ENCODE measurements at places on chromosomes 3 and 15. TPM values are rescaled to one million over a fixed set of nuclear protein-coding genes. Genes with fewer than 3 reads are reported as not detected.

DNA sequence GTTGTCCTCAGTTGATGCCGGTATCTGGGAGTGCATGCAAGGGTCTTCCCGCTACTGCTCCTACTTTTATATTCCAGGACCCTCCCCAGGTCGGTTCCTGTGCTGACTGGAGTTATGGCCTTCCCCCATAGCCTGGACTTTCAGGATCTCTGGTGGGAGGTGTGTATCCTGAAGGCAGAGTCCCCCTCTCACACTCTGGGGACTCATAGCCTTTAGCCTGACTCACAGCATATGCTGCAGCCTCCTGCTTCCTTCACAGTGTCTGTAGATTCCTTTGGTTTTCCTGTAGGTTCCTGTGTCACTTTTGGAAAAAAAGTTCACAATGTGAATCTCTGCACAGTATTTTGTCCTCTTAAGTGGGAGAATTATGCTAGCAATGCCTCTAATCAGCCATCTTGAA is 180.6 kb upstream of the RBMS3 start:
- H3K36me3 ChIP-seq = no peaks in the 10 kb centered on the region
- H3K4me1 ChIP-seq = no peaks in the 10 kb centered on the region
- H3K27me3 ChIP-seq = no peaks in the 10 kb centered on the region
- DNase-seq = no peak
- no peak overlapping the region for H3K4me3 ChIP-seq

DNA sequence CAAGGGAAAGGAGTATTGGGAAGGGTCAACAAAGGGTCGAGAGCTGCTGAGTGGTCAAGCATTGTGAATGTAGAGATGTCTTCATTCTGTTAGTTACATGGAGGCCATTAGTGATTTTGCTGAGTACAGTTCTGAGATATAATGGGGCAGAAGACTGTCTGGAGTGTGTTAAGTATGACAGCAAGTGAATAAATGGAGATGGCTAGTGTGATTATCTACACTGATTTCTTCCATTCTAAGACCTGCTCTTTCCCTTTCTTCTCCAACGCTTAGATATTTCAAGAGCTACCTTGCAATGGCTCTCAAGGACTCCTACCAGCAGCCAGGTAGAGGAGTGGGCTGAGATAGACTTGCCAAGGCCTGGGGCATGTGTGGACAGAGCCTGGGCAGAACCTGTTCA is 216.5 kb downstream of the MFSD1 start:
- no peaks in the 10 kb centered on the region for H3K36me3 ChIP-seq
- H3K4me3 ChIP-seq = no peak overlapping the region
- H3K27me3 ChIP-seq = no peaks in the 10 kb centered on the region
- DNase-seq = no peak
- H3K4me1 ChIP-seq = no peaks in the 10 kb centered on the region
- H3K27ac ChIP-seq = no peak overlapping the region

- no peak for DNase-seq
- no peak overlapping the region for H3K27ac ChIP-seq
- H3K36me3 ChIP-seq = no peaks in the 10 kb centered on the region
- no peaks in the 10 kb centered on the region for H3K27me3 ChIP-seq
- no peak overlapping the region for H3K4me3 ChIP-seq
- H3K4me1 ChIP-seq = no peaks in the 10 kb centered on the region
Measured at GRCh38 chr3:40925231-40925630, 274.1 kb upstream of the CTNNB1 start.

DNA sequence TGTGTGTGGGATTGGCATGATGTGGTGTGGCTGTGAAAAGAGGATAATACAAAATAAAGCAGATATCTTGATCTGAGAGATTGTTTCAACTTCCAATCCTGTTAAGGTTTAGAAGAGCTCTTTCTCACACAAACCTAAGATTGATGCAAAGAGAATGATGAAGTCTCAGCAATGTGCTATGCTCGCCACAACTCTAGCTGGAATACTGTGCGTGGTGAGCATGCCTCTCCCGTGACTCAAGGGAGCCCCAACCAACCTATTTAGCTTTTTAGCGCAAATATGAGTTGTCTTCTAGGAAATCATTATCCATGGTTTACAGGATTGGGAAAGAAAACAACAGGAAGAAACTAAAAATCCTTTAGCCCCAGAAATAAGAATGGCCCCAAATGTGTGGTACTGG is 28.5 kb downstream of the BTLA start:
- peaks cover 5% of the 10 kb centered on the region for H3K4me1 ChIP-seq
- H3K4me3 ChIP-seq = no peak overlapping the region
- no peaks in the 10 kb centered on the region for H3K27me3 ChIP-seq
- no peak overlapping the region for H3K27ac ChIP-seq
- DNase-seq = no peak

Gene ABI3BP
- 7.8 TPM for polyA plus RNA-seq

DNA sequence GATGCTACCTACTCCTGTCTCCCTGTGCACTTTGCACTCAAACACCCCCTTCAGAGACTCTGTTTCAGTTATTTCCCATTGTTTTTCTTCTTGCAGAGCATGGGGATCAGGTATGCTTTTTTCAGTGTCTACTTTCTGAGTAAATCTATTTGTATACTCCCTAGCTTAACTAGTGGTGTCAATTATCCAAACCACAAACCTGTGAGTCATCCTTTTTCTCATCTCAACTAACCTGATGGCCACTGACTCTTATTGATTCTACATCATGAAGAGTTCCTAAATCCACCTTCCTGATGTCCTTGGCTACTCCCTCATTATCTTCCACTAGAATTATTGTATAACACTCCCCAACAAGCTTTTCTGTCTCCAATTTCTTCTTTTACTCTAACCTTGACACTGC is 68.0 kb downstream of the DIPK2A start:
- H3K27me3 ChIP-seq = no peaks in the 10 kb centered on the region
- H3K4me1 ChIP-seq = no peaks in the 10 kb centered on the region
- no peaks in the 10 kb centered on the region for H3K36me3 ChIP-seq
- H3K4me3 ChIP-seq = no peak overlapping the region
- no peak overlapping the region for H3K27ac ChIP-seq

GRCh38 chr15:98827217-98827616 is 178.9 kb downstream of the IGF1R start:
- H3K27me3 ChIP-seq = no peaks in the 10 kb centered on the region
- no peak overlapping the region for H3K27ac ChIP-seq
- DNase-seq = no peak
- peaks cover 11% of the 10 kb centered on the region for H3K4me1 ChIP-seq
- no peaks in the 10 kb centered on the region for H3K36me3 ChIP-seq

- no peak overlapping the region for H3K4me3 ChIP-seq
- H3K36me3 ChIP-seq = no peaks in the 10 kb centered on the region
- no peaks in the 10 kb centered on the region for H3K27me3 ChIP-seq
- H3K4me1 ChIP-seq = no peaks in the 10 kb centered on the region
- DNase-seq = no peak
- H3K27ac ChIP-seq = no peak overlapping the region
Measured at GRCh38 chr3:46609212-46609721, 3.1 kb upstream of the FAM240A start.

- no peaks in the 10 kb centered on the region for H3K36me3 ChIP-seq
- H3K27ac ChIP-seq = no peak overlapping the region
- H3K27me3 ChIP-seq = peaks cover 13% of the 10 kb centered on the region
- H3K4me1 ChIP-seq = no peaks in the 10 kb centered on the region
- no peak overlapping the region for H3K4me3 ChIP-seq
Measured at GRCh38 chr3:14563946-14564539, 23.9 kb upstream of the GRIP2 start.

Gene CYP8B1
- polyA plus RNA-seq = not detected

Gene SPINK8
- polyA plus RNA-seq = not detected

GRCh38 chr3:148066802-148067201 is 630.9 kb upstream of the AGTR1 start:
- no peak for DNase-seq
- H3K36me3 ChIP-seq = no peaks in the 10 kb centered on the region
- H3K4me1 ChIP-seq = no peaks in the 10 kb centered on the region
- no peak overlapping the region for H3K27ac ChIP-seq
- no peak overlapping the region for H3K4me3 ChIP-seq
- H3K27me3 ChIP-seq = no peaks in the 10 kb centered on the region

- no peak overlapping the region for H3K27ac ChIP-seq
- no peaks in the 10 kb centered on the region for H3K4me1 ChIP-seq
- no peak overlapping the region for H3K4me3 ChIP-seq
- H3K36me3 ChIP-seq = no peaks in the 10 kb centered on the region
- H3K27me3 ChIP-seq = no peaks in the 10 kb centered on the region
Measured at GRCh38 chr15:68465861-68466560, 34.0 kb upstream of the ITGA11 start.

GRCh38 chr3:113143353-113143752 is 68.0 kb upstream of the BOC start:
- no peak for DNase-seq
- H3K4me3 ChIP-seq = no peak overlapping the region
- H3K4me1 ChIP-seq = no peaks in the 10 kb centered on the region
- H3K36me3 ChIP-seq = no peaks in the 10 kb centered on the region
- H3K27me3 ChIP-seq = no peaks in the 10 kb centered on the region

DNA sequence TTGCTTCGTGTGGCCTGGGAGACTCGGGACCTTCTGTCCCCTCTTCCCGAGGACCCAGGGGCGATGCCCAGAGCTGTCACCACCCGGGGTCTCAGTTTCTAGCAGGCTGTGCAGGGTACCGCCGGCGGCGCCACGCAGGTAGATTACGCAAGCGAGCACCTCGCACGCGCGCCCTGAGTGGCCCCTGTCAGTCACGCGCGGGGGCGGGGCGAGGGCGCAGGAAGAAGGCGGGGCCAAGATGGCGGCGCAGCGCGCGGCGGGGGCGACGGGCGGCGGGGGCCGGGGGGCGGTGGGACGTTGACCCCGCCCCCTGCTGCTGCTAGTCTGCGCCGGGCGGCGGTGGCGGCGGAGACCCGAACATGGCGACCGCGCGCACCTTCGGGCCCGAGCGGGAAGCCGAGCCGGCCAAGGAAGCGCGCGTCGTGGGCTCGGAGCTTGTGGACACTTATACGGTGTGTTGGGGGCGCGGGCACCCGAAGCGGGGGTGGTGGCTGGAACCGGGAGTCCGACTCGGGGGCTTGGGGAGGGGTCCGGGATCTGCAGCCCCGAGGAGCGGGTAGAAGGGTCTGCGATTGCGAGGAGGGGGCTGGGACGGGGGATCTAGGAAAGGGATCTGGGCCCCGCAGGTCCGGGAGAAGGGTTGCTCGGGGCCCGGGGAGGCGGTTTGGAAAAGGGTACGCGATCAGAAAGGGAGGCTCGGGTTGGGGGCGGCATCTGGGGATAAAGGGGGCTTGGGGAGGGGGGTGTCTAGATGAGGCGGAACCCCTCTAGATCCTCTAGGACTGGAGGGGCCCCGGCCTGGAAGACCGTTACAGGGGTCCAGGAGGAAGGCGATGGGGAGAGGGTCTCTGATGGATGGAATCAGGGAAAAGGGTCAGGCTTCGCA is at the start of gene NISCH:
Gene NISCH (plus strand): TSS at position 322 of the 886 bp plus-strand sequence. CDS start 38 bp downstream, at position 360.
- peak within 1 kb of the TSS; percentile 97 for H3K27ac ChIP-seq
- peaks cover 16% of the 10 kb centered on the region for H3K4me1 ChIP-seq
- DNase-seq = peak; percentile 96
- peaks cover 31% of the 10 kb centered on the region for H3K36me3 ChIP-seq

DNA sequence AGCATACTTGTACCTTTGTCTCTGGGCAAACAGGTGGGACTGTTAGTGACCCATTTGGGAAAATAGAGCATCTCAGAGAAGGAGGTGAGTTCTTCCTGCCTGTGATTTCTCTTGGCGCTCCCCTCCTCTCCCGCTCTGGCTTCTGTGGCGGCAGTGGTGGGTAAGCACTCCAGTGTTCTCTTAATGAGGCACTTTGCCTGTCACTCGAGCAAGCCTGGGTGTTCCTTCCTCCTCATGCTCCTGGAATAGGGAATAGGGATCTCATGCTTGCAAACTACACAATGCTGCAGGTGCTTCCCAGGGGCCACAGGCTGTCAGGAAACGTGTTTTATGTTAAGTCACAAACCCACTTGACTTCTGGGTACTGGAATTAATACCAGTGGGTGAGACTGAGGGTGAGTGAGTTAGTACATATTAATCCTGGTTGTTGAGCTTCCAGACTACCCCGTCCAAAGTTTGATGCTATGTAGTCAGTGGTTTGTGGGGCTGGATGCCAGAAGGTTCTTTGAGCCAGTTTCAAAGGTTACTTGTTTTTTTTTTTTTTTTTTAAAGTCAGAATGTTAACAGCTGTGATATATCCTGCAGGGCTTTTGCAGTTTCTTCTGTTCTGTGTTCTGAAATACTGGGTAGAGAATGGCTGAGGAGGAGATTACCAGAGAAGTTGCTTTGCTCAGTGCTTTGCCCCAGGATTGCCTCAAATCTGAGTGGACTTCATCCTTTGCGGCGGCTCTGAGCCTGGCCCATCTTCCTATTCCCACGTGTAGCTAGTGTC is 30.5 kb downstream of the EDEM1 start:
- H3K27me3 ChIP-seq = no peaks in the 10 kb centered on the region
- no peak for DNase-seq
- no peak overlapping the region for H3K27ac ChIP-seq
- no peaks in the 10 kb centered on the region for H3K4me1 ChIP-seq
- H3K36me3 ChIP-seq = no peaks in the 10 kb centered on the region
- H3K4me3 ChIP-seq = no peak overlapping the region

Gene ALPK3
- 144 TPM for polyA plus RNA-seq

DNA sequence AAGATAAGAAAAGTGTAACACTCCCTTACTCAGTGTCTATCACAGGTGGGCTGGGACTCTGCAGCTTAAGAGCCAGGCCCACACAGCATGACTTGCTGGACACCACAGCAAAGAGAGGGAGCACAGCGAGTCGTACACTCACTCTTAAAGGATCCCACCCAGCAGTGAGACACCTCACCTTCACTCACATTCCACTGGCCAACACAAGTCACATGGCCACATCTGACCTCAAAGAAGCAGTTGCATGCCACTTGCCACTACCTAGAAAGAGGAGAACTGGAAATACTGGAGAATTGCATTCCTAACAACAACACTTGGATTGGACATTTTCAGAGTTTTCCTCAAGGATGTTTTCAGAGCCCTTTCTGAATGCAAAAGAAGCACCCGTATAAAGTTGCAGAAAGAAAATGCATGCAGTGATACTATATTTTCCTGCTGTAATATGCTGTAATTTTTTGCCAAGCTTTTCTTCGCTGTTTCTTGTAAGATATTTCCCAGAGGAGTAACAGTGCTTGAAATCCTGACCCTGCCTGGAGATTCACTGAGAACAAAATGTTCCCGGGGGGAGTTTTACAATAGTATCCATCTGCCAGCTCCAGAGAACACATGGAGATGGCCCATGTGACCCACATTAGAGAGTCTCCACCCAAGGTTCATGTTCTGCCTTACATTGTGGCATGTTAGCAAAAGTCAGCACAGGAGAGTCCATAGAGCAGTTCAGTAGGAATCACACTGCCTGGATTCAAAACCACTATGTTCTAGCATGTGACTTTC is 42.2 kb downstream of the TRIM42 start:
- DNase-seq = no peak
- H3K27me3 ChIP-seq = no peaks in the 10 kb centered on the region
- no peak overlapping the region for H3K4me3 ChIP-seq
- no peaks in the 10 kb centered on the region for H3K36me3 ChIP-seq
- H3K27ac ChIP-seq = no peak overlapping the region
- H3K4me1 ChIP-seq = no peaks in the 10 kb centered on the region

DNA sequence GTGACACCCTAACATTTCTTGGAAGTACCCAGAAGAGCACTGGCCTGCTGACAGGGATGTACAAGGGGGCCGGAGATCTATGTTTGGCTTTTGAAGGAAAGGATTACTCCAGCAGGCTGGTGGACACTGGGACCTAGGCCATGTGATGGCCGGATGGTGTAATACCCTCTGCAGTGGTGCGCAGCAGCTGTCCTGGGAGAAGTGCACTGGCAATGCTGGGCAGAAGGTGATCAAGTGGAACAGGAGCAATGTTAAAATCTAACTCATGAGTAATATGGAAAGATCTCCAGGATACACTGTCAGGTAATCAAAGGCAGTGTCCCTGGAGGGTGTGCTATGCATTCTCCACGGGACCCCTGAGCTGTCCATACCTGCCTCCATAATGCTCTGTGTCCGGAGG is 71.2 kb upstream of the POMGNT2 start:
- H3K36me3 ChIP-seq = no peaks in the 10 kb centered on the region
- no peak for DNase-seq
- H3K4me1 ChIP-seq = peaks cover 53% of the 10 kb centered on the region
- H3K27me3 ChIP-seq = no peaks in the 10 kb centered on the region
- peak overlapping the region; percentile 16 for H3K27ac ChIP-seq
